Kidney (tissue), 22 donors: ENCODE measurements at places on chromosomes 5 and 9. TPM values are rescaled to one million over a fixed set of nuclear protein-coding genes. Genes with fewer than 3 reads are reported as not detected.
A peak's percentile ranks its signal among the peaks of the same experiment; 100 is the strongest.

DNA sequence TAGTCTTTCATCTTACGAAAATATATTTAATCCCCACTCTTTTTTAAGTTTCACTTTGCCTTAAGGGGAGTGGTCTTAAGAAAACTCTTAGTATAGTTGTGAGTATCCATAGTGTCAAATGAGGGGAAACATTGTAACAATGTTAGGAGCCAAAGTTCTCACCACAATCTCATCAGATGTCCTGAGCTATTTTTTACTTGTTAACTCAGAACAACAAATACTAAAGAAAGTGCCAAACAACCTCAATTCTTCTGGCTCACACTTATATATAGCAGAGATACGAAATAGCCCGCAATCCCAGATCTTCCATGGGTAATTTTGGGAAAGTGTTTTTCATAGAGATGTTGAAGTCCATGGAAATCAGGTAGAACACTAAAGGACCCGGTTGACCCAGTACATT lies 194.0 kb upstream of the DMRT1 start:
- DNase-seq: no peak

SPATA6L gene
- 15.1 TPM for total RNA-seq

PKN3 gene
- total RNA-seq: 14.7 TPM

GRCh38 chr9:132002643-132003318 lies 76.9 kb downstream of the MED27 start:
- DNase-seq: no peak

DNA sequence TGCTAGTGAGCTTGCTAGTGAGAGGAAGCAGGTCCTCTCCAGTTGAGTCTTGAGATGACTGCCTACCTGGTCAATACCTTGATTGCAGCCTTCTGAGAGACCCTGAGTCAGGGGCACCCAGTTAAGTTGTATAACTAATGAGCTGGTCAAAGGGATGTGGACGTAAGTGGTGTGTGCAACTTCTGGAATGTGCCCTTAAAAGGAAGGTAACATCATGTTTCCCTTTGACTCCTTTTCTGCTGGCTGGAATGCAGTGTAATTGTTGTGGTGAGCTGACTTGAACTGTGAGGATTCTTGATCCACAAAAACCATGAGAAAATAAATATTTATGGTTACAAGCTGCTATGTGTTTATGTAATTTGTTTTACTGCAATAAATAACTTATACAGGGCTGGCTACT lies 2.4 kb upstream of the SNX2 start:
- no peak for DNase-seq

- no peak for DNase-seq
Measured at GRCh38 chr9:79610791-79611614, 39.2 kb downstream of the TLE4 start.

GRCh38 chr5:850511-851006 lies at the start of gene ZDHHC11:
Gene ZDHHC11 (minus strand): TSS chr5:850986. CDS start chr5:850602, 384 bp downstream.
- peak; percentile 50 for DNase-seq

DNA sequence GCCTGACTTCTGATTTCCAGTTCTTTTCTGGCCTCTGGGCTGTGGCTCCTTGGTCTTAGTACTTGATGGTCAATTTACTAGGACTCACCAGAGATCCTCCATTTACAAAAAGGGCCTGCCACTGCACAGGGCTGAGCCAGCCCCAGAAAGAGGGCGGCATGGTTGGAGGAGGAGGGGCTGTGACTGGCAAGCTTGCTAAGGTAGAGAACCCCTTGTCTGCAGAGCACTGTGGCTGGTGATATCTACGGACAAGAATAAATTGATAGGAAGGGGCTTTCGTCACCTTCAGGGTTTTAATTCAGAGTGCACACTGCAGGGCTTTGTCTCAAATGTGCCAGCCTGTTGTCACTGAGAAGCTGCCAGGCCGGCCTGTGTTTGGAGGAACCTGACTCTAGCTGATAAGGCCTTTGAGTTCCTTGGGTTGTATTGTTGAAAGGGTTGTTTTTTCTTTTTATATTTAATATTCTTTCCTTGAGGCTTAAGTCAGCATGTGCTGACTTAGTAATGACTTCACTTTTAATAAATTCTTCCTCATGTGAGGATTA lies 15.1 kb downstream of the SLC22A5 start:
- no peak for DNase-seq

DNA sequence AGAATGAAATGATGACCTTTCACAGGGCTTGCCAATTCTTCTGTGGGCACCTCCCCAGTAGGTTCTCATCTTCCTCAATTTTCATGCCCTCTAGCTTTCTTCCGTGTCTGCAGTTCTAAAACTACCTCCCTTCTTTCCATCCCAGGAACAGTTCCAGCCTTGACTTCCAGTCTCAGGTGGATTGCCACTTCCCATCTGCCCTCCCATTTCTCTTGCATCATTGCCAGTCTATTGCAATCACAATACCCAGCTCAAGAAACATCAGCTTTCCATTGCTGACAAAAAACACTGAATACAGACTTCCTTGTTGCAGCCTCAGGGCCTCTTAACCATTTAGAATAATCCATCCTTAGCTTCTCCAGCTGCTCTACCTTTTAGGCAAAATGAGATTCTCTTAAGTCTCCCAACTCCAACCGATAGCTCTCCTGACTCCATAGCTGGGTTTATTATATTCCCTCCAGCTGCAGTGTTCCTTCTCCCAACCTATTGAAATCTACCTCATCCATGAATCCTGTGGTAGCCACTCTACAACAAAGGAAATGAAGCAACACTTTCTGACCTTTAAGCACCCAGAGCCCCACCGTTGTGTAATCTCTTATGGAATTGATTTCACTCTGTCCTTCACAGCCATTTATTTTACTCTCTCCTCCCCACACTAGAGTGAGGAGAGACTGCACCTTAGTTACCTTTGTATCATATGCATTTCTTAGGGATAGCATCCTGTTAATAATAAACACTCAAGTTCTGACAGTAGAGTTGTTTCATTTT lies 75.6 kb upstream of the PCA3 start:
- DNase-seq: no peak

- no peak for DNase-seq
Measured at GRCh38 chr5:144710637-144711036, 540.0 kb downstream of the KCTD16 start.

GRCh38 chr9:32292611-32293010 lies 91.8 kb upstream of the ACO1 start:
- no peak for DNase-seq

SELENOP gene
- total RNA-seq: 305 TPM

COL5A1 gene
- 23.8 TPM for total RNA-seq

STING1 gene
- 109 TPM for total RNA-seq

ADAMTS12 gene
- total RNA-seq: 2.0 TPM

DNA sequence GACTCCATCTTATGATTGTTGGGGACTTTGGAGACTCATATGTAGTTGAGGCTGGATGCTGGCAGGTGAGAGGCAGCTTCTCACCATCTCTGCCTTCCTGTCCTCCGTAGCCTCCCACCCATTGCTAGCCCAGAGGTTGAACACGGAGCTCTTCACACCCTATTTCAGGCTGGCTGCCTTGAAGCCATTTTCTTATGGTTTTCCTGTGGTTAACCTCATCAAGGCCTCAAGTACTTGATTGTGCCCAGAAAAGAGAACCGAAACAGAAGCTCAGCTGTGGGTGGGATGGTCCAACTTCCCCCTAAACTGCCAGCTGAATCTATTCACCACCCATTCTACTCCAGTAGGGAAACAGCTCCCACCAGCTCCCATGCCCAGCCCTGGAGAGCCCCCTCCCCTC lies 102.9 kb downstream of the LIFR start:
- DNase-seq: no peak

TGFBI gene
- 78.5 TPM for total RNA-seq

GRCh38 chr5:124034963-124035362 lies 523.0 kb downstream of the CSNK1G3 start:
- peak; percentile 64 for DNase-seq

DNA sequence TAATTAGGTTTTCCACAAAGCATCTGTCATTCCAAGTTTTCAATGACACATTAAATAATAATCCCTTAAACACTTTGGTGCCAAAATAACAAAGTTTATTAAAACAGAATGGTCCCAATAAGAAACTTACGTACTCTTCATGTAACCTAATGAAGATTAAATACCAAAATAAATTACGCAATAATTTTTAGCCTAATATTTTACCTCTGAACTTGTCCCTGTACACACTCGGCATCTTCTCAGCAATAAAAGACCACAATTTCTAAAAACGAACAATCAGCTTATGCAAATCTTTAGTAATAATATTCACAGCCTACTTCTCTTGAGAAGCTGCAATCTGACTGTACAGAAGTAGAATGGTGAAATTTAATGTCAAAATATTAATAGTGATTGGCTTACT lies 163.6 kb downstream of the ZDHHC21 start:
- DNase-seq: no peak

GRCh38 chr9:69798744-69799143 lies 21.9 kb upstream of the CFAP95 start:
- no peak for DNase-seq

GRCh38 chr5:37638897-37639296 lies 200.9 kb downstream of the GDNF start:
- no peak for DNase-seq

ADAMTS16 gene
- total RNA-seq: 7.5 TPM

MRPS27 gene
- total RNA-seq: 50.8 TPM

- DNase-seq: no peak
Measured at GRCh38 chr9:115855458-115856133, 298.0 kb upstream of the PAPPA start.

ABLIM3 gene
- 21.7 TPM for total RNA-seq

- DNase-seq: no peak
Measured at GRCh38 chr9:128109050-128109709, 18.3 kb downstream of the PTGES2 start.

CKMT2 gene
- 3.7 TPM for total RNA-seq

- peak; percentile 48 for DNase-seq
Measured at GRCh38 chr5:143217065-143217803, 186.3 kb downstream of the NR3C1 start.

GRXCR2 gene
- total RNA-seq: not detected

ARSI gene
- total RNA-seq: 0.57 TPM

TXNDC8 gene
- not detected for total RNA-seq

DNA sequence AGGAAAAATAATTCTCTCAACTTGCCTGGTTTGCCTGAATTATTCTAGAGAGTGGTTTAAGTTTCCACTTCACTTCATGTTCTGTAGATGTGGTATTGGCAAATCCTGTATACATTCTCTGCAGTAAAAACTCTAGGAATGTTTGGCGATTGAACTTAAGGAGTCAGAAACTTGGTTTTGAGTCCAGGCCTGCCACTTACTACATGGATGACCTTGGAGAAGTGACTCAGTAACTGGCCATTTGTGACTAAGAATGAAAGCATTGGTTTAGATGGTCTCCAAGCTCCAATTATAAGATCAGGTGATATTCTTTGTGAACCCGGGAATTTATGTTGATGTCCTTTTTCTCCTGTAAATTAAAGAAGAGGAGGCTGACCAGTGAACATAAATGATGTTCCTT lies 233.8 kb downstream of the GAS1 start:
- no peak for DNase-seq

- DNase-seq: no peak
Measured at GRCh38 chr5:122967085-122967484, 69.4 kb downstream of the PPIC start.

DNA sequence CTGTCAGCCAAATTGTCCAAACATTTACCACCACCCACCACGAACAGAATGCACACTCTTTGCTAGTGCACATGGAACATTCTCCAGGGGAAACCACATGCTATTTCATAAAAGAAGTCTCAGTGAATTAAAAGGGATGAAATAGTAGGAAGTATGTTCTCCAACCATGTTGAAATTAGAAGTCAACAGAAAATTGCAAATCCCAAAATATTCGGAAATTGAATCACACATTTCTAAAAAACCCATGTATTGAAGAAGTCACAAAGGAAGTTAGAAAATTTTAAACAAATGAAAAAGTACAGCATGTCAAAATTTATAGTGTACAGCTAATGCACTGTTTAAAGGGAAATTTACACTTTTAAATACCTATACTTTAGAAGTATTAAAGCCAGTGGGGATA lies 50.8 kb downstream of the TGFBR1 start:
- no peak for DNase-seq

TMEM215 gene
- not detected for total RNA-seq

DNA sequence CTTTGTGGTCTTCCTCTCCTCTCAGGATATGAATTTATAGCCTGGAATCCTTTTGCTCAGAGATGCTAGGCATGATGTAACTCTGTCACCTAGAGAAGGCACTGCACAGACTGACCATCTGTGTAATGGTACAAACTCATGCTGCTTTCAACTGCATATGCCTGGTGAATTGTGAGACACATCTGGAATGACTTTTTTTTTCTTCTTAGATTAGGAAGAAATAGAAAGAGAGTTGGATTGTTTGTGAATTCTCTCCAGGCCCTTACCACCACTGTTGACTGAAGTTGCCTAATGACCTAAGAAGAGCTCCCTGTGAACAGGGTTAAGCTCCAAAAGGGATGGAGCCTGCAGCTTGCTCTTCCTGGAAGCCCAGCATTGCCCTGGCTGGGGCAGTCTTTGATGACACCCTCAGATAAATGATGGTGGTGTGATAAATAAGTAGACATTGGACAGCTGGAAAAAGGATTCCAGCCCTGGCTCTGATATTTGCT lies 47.8 kb upstream of the TRIM32 start:
- no peak for DNase-seq

DNA sequence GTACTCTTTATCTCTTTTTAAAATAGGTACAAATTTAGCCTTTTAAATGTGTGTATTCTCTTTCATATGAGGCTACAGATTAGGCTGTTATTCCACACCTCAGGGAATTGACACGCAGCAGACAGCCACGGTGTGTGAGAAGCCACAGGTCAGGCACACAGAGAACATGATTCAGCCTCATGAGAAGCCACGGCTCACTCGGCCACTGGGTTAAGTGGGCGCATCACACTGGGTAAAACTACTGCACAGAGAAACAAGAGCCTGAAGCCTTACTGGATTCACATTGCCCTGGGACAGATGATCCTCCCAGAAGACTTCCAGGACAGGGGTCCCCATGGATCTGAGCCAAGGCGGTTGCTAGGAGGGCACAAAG lies 28.2 kb downstream of the LPCAT1 start:
- no peak for DNase-seq

DNA sequence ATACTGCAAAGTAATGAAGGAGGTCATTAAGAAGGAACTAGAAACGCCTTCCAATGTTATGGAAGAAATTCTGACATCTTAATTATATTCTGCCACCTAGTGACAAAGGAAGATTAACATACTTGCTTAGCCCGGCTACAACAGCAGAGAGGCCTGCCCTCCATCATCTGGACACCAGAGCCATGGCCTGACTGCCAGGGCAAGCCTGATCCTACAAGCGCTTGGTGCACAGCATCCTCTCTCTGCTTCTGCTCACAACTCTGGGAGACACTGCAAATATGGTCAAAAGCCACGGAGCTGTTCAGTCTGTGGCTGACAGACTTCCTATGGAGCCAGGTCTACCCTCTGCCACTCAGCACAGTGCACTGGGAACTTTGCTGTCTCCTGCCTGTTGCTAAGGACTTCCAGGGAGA lies 87.3 kb upstream of the SLC44A1 start:
- peak; percentile 85 for DNase-seq

- no peak for DNase-seq
Measured at GRCh38 chr5:169751490-169751889, 114.4 kb downstream of the DOCK2 start.

WASHC1 gene
- total RNA-seq: 24.0 TPM
